ENCODE measurements at places on chromosomes 16 and 17. TPM values are rescaled to one million over a fixed set of nuclear protein-coding genes. Genes with fewer than 3 reads are reported as not detected.
A peak's percentile ranks its signal among the peaks of the same experiment; 100 is the strongest.

Gene ZG16B
- 1.3 TPM for total RNA-seq

DNA sequence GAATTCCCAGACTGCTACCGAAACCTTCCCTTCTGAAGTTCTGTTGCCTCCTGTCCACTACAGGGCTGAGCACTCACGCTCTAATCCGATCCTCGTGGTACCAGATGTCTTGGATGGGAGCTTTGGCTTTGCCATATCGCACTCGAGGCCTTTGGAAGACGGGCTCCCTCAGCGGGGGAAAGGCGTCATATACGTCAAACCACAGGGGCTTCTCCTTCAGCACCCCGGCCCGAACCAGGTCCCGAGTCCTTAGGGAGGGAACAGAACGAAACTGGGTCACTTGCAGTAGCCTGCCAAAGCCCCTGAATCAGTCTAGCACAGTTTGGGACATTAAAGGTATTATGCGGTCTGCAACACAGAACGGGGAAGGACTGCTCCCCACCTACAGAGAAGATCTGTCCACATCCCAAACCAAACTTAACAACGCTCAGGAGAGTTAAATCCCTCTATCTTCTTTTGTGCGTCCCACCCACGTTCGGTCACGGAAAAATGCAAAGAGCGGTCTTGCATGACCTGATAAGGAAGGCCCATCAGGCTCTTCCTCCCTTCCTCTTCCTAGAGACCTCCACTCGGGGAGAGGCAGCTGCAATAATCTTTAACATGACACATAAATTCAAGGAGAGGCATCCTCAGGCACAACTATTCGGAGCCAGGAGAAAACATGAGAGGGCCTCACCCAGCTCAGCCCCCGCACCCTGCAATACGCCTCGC is 526 bp downstream of the MRPS23 start:
- no peak for DNase-seq

GRCh38 chr16:53732296-53732929 is 28.5 kb downstream of the FTO start:
- DNase-seq = no peak

DNA sequence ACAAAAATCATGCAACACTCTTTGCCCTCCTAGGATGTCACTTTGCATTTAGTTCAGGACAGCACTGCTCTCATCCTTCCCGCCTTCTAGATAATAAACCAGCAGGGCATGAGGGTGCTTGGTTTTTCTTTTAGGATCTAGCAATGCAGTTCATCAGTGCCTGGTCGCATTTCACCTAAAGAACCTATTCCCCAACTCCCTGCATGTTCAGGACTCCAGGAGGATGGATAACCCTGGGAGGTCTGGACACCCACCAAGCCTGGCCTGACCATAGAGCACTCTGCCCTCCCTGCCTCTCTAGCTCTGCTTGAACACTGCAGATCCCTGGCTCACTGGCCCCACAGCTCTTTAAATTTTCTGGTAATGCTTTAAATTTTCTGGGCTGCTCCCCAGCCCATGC is 2.6 kb downstream of the SLFN12 start:
- no peak for DNase-seq

Gene HEATR9
- not detected for total RNA-seq

Gene GAS7
- 7.0 TPM for total RNA-seq

GRCh38 chr17:37065486-37066321 is 117.0 kb downstream of the AATF start:
- DNase-seq = no peak

DNA sequence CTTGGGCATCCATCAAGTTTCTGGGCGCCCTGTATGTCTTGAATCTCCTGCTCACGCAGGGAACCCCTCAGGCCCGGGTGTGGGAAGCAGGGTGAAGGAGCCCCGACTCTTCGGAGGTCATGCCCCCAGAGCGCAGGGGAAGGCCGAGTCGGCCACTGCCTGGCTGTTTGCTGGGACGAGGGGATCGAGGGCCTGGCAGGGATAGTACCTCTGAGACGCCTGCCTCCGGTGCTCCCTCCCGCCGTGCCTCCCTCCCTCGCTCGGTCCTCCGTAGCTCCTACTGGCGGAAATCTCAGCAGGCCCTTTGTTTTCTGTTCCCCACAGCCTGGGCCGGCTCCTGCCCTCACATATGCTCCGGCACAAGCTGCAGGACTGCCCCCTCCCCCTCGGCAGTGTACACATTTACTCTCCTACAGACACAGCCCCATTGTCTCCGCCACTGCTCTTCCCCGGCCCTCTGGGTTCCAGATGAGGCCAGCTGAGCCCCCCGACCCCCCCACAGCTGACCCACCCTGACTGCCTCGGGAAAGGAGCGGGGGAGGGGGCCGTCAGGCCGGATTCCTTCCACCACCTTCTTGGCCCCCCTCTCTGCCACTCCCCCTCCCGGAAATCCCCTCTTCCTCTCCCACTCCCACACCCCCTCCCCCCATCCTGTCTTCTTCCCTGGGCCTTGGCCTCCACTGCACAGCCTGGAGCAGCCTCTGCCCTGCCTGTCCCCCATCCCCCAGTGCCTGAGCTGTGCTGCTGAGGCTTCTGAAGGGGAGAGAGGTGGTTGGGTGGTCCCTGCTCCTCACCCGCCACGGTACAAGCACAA is 1.4 kb downstream of the TRAF4 start:
- DNase-seq = peak; percentile 72

GRCh38 chr16:57604177-57604576 is 24.3 kb upstream of the ADGRG1 start:
- DNase-seq = no peak

Gene EPX
- not detected for total RNA-seq

Gene SPSB3
- 52.9 TPM for total RNA-seq

Gene CCL17
- total RNA-seq = not detected

DNA sequence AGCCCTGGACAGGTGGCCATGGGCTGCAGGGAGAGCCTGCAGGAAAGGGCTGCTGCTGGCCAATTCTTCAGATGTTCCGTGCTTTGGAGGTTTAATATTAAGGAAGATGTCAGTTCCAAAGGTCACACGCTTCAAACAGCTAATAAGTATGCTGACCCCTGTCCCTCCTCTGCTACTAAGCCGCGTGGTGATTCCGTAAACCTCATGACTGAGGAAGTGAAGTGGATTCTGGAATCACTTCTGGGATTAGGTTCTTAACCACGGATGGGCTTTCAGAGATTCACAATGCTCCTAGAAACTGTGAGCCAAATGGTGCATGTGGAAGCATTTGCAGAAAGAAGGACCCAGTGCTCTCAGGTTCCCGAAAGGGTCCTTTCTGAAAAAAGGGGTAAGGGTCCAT is 28.5 kb upstream of the ERN1 start:
- no peak for DNase-seq

DNA sequence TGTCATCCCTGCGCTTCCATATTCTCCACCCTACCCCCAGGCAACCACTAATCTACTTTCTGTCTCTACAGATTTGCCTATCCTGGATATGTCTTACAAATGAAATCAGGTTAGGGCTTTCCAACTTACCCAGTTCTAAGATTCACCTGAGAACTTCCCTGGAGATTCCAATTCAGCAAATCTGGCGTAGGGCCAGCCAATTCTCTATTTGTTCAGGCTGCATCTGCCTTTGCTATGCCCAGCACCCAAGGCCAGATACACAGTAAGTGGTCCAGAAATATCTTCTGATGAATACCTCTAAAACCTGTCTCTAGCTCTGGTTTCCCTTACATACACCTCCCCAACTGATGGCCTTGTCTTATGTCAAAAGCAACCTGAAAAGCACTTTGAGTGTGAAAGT is 10.4 kb upstream of the CTCF start:
- DNase-seq = no peak

DNA sequence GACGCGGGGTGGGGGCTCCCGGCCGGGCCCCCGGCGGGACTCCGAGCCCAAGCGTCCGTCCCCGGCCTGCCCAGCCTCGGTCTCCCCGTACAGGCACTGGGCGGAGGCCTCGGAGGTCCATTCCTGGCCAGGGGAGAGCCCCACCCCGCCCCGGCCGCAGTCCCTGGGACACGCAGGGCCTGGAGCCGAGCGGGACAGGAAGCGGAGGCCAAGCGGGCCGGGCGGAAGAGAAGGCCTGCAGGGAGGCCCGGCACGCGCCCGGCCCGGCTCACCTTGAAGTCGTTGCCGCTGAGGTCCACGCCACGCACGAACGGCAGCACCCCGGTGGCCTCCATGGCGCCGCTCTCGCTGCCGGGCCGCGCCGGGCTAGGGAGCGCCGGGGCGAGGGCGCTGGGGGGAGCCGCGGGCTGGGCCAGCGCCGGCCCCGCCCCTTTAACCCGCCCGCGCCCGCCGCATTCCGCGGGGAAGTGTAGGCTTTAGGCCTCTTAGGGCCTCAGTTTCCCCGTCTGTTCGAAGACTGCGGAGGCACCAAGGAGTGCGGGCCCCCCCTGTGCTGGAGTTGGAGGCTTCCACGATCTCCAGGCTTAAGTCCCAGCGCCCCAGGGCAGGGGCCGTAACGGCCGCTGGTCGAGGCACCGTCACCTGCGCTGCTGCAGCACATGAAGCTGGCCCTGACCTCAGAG is at the start of gene FLII:
Gene FLII (minus strand): TSS at position 383 of the 683 bp plus-strand sequence. CDS start 48 bp downstream, at position 335.
- DNase-seq = peak; percentile 50

DNA sequence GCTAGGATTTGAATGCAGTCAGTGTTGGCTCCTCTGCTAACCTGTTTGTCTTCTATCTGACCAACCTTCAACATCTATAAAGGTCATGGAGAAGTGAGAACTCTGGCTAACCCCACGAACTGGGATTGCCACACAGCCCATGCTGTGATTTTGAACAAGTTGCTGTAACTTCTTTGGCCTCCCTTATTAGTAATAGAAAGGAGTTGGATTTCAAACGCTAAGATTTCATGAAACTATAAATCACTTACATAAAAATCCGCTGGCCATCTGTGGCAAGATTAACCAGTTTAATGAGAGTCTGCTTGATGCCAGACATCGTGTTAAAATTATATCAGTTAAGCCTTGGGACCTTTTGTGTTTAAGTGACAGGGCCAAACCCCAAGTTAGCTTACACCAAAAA is 53.4 kb downstream of the HSD17B2 start:
- no peak for DNase-seq

GRCh38 chr16:20743591-20743990 is 2.0 kb upstream of the THUMPD1 start:
- DNase-seq = no peak

DNA sequence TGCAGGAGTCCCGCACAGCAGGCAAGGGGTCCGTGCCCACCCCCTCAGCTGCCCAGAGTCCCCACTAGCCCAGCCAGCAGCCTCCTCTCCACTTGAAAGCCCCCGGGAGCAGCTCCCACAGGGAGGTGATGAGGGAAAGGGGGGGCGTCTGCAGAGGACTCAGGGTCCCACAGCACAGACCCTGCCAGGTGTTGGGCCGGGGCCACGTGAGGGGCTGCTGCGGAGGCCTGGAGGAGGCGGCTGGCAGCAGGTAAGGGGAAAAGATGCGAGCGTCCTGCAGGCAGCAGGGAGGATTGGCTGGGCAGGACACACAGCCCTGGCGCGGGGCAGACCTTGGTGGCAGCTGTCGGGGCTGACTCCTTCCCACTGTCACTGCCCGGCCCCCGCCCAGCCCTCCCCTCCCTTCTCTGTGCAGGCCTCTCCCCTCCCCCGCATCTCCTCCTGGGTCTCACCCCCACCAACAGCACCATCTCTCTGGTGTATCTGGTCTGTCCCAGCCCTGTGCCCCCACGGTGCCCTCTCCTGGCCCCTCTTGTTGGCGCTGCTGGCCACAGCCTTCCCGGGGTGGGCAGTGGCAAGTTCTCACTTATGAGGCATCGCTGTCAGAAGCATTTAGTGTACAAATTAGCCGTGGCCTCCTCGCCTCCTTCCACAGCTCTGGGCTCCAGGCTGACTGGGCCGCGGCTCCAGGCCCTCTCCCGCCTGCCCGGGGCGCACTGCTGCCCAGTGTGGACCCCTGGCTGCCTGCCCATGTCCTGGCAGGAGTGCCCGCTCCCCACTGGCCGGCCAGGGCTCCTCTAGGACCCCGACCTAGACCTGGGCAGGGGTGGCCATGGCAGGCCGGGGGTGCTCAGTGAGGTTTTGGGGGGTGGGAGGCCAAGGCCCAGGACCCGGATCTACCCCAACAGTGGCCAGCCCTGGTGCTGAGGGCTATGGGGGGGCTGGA is 4.4 kb upstream of the PRR35 start:
- no peak for DNase-seq

DNA sequence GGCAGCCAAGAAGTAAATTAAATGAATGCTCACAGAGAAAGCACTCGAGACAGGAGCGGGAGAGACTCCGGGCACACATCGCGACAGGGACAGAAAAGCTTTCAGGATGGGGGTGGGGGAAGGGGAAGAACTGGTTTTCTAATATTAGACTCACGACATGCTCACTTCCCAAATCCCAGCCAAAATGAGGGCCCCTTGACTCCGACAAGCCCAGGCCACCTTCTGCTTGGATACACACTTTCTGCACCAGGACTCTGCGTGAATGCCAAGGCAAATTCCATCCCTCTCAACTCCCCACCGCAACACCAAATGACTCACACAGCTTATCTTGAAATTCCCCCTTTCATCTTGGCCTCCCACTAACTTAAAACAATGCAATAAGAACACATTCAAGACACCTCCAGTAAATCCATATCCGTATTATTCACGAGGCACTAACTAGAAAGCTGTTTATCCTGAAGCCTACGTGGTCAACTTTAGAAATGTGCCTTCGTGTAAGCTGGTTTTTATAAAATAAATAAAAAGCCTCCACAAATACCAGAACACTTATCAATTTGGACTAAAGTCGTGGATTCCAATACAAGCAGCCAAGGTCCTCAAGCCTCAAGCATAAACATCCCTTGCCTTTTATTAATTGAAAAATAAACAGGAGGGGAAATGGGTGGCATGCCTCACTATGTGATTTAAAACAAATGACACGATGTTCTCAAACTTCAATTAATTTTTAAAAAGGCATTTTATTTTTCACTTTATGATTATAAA is 46.1 kb downstream of the NXN start:
- no peak for DNase-seq

DNA sequence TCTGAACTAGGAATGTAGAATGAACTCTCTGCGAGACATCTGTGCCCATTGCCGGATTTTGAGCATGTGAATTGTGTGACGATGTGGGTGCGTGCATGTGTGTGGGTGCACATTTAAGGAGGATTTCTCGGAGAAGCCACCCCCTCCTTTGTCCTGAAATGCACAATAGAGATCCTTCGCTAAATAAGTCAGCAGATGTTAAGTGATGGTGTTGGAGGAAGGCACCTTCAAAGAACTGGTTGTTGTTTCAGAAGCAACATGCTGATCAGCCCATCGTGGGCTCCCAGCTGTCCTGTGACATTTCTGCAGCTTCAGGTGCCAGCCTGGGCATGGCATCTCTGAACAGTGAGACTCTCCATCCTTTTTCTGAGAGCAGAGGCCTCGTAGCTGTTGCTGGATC is 194.9 kb downstream of the MSI2 start:
- no peak for DNase-seq

DNA sequence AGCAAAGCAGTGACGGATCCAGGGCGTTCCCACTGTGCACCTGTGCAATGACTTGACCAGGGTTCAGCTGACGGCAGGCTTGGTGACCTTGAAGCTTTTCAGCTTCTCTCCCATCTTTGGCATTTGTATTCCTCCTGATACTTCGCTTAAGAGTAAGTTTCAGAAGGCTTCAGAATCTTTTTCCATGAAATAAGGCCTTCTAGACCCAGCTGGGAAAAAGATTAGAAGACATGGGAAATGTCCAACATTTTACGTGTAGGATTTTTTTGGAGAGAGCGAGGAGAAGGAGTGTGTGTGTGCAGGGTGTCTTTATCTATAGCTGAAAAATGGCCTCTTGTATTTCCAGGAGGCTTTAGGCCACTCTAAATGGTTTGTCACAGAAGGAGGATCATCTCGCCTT is 104.1 kb downstream of the BANP start:
- DNase-seq = no peak

Measured in endothelial cell (in vitro differentiated cells).